ENCODE measurements at places on chromosomes 12 and 14. TPM values are rescaled to one million over a fixed set of nuclear protein-coding genes. Genes with fewer than 3 reads are reported as not detected.

DNA sequence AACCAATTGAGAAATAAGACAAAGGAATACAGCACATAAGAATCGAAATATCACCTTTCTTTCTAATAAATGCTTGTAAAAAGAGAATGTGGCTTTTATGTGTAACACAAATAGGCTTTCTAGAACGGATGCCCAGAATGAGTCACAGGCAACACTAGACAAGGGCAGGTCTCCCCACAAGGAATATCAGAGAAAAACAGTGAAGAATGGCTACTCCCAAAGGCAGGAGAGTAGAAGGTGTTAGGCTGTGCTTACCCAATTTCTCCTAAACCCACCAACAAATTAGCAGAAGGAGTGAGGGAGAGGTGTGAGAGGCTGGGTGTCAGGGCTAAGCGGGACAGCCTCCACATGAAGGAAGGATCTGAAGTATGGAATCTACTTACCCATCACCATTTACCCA is 55.2 kb downstream of the GALNT4 start:
- no peaks in the 10 kb centered on the region for H3K36me3 ChIP-seq
- H3K27me3 ChIP-seq: no peaks in the 10 kb centered on the region
- H3K4me3 ChIP-seq: peak overlapping the region; percentile 79

- no peak overlapping the region for H3K27ac ChIP-seq
- no peaks in the 10 kb centered on the region for H3K27me3 ChIP-seq
- H3K4me3 ChIP-seq: no peak overlapping the region
- no peaks in the 10 kb centered on the region for H3K4me1 ChIP-seq
- peaks cover 22% of the 10 kb centered on the region for H3K36me3 ChIP-seq
Observed at GRCh38 chr14:103688906-103689902, 26.0 kb downstream of the XRCC3 start.

DNA sequence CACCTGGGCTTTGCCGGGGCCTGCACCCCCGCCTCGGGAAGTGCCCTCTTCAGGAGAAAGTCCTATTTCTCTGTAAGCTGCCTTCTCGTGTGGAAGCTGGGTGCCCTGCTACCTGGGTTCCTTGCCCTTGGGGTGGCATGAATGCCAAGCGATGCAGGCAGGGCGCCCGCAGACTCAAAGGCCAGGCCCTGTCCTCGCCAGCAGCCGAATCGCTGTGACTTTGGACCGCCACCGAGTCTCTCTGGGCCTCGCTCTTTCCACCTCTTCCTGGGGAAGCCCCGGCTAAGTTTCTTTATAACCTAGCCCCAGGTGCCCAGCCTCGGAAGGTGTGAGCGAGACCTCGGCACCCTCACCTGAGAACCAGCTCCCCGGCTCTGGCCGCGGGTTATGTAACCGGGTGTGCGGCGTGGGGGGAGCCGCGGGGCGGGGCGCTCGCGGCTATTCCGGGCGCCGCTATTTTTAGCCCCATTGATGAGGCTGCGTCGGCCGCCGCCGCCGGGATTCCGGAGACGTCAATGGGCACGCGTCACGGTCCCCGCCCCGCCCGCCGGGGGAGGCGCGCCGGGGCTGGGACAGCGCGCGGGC is 14.6 kb upstream of the NR4A1 start:
- peak; percentile 87 for DNase-seq
- peaks cover 7% of the 10 kb centered on the region for H3K27me3 ChIP-seq
- H3K4me3 ChIP-seq: peak overlapping the region; percentile 17
- no peaks in the 10 kb centered on the region for H3K36me3 ChIP-seq

- H3K4me3 ChIP-seq: no peak overlapping the region
- peaks cover 32% of the 10 kb centered on the region for H3K4me1 ChIP-seq
- DNase-seq: no peak
- no peak overlapping the region for H3K27ac ChIP-seq
- H3K27me3 ChIP-seq: peaks cover 7% of the 10 kb centered on the region
Observed at GRCh38 chr12:68585966-68586365, 24.7 kb upstream of the RAP1B start.

THTPA gene
- polyA plus RNA-seq: 17.5 TPM

- H3K27ac ChIP-seq: no peak overlapping the region
- H3K27me3 ChIP-seq: no peaks in the 10 kb centered on the region
- H3K4me3 ChIP-seq: no peak overlapping the region
- peaks cover 4% of the 10 kb centered on the region for H3K36me3 ChIP-seq
Observed at GRCh38 chr12:68349921-68350606, 17.9 kb upstream of the MDM1 start.

GRCh38 chr14:79186523-79186922 is 1016.4 kb downstream of the NRXN3 start:
- H3K27me3 ChIP-seq: no peaks in the 10 kb centered on the region
- H3K4me1 ChIP-seq: no peaks in the 10 kb centered on the region
- no peak overlapping the region for H3K27ac ChIP-seq
- DNase-seq: no peak
- no peak overlapping the region for H3K4me3 ChIP-seq

GRCh38 chr14:33062476-33062875 is 123.8 kb downstream of the NPAS3 start:
- no peaks in the 10 kb centered on the region for H3K36me3 ChIP-seq
- no peaks in the 10 kb centered on the region for H3K4me1 ChIP-seq
- no peak overlapping the region for H3K4me3 ChIP-seq

- DNase-seq: no peak
- peaks cover 19% of the 10 kb centered on the region for H3K27me3 ChIP-seq
- H3K36me3 ChIP-seq: no peaks in the 10 kb centered on the region
- no peaks in the 10 kb centered on the region for H3K4me1 ChIP-seq
- no peak overlapping the region for H3K4me3 ChIP-seq
Observed at GRCh38 chr14:54711312-54711711, 144.4 kb downstream of the SAMD4A start.

GRCh38 chr14:50763382-50764007 is 67.5 kb downstream of the NIN start:
- H3K36me3 ChIP-seq: peaks cover 62% of the 10 kb centered on the region
- H3K4me3 ChIP-seq: no peak overlapping the region
- H3K27ac ChIP-seq: no peak overlapping the region

DNA sequence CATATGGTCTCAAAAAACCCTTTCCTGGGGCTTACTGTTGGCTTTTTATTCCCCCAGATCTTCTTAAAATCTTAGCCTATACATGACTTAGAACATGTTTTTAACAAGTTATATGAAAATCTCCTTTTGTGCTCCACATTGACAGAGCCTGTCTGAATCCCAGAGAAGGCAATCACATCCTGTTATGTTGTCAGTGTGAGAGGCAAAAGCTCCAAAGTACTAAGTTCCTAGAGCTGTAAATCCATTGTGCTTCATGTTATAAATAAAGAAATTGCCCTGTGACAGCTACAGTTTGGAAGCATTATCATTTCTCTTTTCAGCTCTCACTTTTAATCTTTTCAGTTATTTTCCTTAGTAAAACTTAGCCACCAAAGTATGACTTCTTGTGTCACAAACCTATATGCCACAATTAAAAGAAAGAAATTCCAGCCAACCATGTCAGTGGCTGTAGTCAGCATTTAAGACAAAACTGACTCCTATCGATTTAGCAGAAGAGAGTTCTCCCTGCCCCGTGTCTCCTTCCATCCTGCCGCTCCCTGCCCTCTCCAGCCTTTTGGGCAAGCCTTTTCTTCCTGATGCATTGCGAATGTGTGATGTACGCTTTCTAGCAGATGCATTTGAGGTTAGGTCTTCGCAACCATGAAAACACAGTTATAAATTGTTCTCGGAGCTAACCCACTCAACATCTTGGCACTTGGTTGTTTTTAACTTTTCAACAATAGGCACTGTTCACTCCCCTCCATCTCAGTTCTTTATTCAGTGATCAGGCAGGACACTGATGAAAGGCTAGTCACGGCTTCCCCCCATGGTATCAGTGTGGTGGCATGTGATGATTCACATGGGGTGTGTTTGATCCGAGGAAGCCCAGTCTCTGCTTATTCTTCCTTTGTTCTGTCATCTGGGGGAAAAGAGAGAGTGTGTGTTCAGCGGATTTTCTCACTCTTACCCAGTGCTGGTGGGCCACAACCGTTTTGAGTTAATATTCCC is 143.5 kb downstream of the SSPN start:
- H3K4me1 ChIP-seq: peaks cover 2% of the 10 kb centered on the region
- H3K36me3 ChIP-seq: peaks cover 43% of the 10 kb centered on the region
- no peak overlapping the region for H3K4me3 ChIP-seq
- no peak for DNase-seq

- no peaks in the 10 kb centered on the region for H3K36me3 ChIP-seq
- H3K27me3 ChIP-seq: peaks cover 6% of the 10 kb centered on the region
- DNase-seq: no peak
- H3K4me1 ChIP-seq: no peaks in the 10 kb centered on the region
Observed at GRCh38 chr12:129771238-129771637, 132.6 kb downstream of the TMEM132D start.

GRCh38 chr12:85955127-85955526 is 81.0 kb downstream of the NTS start:
- peaks cover 3% of the 10 kb centered on the region for H3K27me3 ChIP-seq
- no peak for DNase-seq
- H3K36me3 ChIP-seq: no peaks in the 10 kb centered on the region
- no peak overlapping the region for H3K4me3 ChIP-seq
- no peak overlapping the region for H3K27ac ChIP-seq

DNA sequence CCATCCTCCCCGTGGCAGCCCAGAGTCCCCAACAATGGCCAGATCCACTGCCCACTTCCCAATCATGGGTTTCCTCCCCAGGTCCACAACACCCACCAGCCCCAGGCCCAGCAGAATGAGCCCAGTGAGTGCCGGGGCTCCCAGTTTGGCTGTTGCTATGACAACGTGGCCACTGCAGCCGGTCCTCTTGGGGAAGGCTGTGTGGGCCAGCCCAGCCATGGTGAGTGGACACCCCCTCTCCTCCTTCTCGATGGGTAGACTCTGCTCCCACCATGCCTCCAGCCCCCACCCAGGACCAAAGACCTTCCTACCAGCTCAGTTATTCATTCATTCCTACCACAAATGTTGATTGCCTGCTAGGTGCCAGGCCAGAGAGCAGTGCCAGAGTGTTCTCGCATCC is 23.8 kb downstream of the PAPLN start:
- H3K27me3 ChIP-seq: no peaks in the 10 kb centered on the region
- no peak overlapping the region for H3K4me3 ChIP-seq
- no peak for DNase-seq

DNA sequence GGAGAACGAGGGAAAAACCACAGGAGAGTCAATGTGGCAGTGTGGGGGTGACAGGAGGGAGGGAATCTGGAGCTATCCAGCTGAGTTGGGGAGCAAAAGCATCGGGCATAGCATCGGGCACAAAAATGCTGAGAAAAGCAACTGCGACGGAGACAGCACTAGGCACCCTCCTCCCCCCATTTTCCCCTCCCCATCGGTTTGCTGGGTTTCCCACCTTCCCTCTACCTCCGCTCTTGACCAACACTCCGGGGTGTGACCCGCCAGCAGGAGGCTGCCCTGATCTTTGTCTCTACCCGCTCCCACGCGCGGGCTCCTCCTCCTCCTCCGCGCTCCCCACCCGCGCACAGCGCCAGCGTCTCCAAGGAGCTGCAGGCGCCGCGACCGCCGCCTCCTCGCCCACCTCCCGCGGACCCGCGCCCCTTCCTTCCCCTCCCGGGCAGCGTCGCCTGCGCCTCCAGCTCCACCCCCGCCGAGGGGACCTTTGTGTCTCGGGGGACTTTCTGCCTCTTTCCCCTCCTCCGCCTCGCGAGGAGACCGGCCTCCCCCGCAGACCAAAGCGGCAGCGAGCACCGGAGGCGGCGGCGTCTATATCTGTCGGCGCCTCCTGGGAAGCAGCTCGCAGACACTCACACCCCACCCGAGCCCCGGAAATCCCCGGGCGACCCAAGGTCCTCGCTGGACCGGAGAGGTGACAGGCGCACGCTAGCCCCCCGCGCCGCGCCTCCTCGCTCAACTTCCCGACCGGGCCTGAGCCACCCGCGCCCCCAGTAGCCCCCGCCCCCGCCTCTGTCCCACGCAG is 920 bp downstream of the CDK17 start:
- peaks cover 58% of the 10 kb centered on the region for H3K4me1 ChIP-seq
- H3K27ac ChIP-seq: peak overlapping the region; percentile 97
- H3K27me3 ChIP-seq: peaks cover 26% of the 10 kb centered on the region
- H3K4me3 ChIP-seq: peak overlapping the region; percentile 97
- H3K36me3 ChIP-seq: no peaks in the 10 kb centered on the region

GRCh38 chr14:40221428-40221827 is 789.2 kb upstream of the FBXO33 start:
- H3K4me1 ChIP-seq: no peaks in the 10 kb centered on the region
- no peaks in the 10 kb centered on the region for H3K36me3 ChIP-seq
- no peak overlapping the region for H3K4me3 ChIP-seq
- H3K27me3 ChIP-seq: no peaks in the 10 kb centered on the region
- H3K27ac ChIP-seq: no peak overlapping the region

- H3K4me3 ChIP-seq: no peak overlapping the region
- DNase-seq: no peak
- no peak overlapping the region for H3K27ac ChIP-seq
- no peaks in the 10 kb centered on the region for H3K36me3 ChIP-seq
- no peaks in the 10 kb centered on the region for H3K27me3 ChIP-seq
Observed at GRCh38 chr14:51460011-51460410, 191.7 kb upstream of the FRMD6 start.

GRCh38 chr12:614411-614970 is 48.8 kb downstream of the NINJ2 start:
- no peak overlapping the region for H3K27ac ChIP-seq
- peaks cover 35% of the 10 kb centered on the region for H3K4me1 ChIP-seq
- DNase-seq: no peak
- no peaks in the 10 kb centered on the region for H3K36me3 ChIP-seq
- H3K27me3 ChIP-seq: no peaks in the 10 kb centered on the region

RFX4 gene
- not detected for polyA plus RNA-seq

GRCh38 chr12:10069099-10069498 is 29.7 kb downstream of the CLEC1A start:
- H3K36me3 ChIP-seq: no peaks in the 10 kb centered on the region
- peaks cover 15% of the 10 kb centered on the region for H3K27me3 ChIP-seq
- no peak overlapping the region for H3K4me3 ChIP-seq
- no peak overlapping the region for H3K27ac ChIP-seq
- DNase-seq: no peak
- no peaks in the 10 kb centered on the region for H3K4me1 ChIP-seq

CYP27B1 gene
- polyA plus RNA-seq: not detected

- H3K27ac ChIP-seq: no peak overlapping the region
- no peaks in the 10 kb centered on the region for H3K4me1 ChIP-seq
- H3K36me3 ChIP-seq: no peaks in the 10 kb centered on the region
- DNase-seq: no peak
Observed at GRCh38 chr14:24984846-24985589, 64.9 kb downstream of the STXBP6 start.

B4GALNT1 gene
- polyA plus RNA-seq: not detected

MSI1 gene
- not detected for polyA plus RNA-seq

ENDOU gene
- polyA plus RNA-seq: not detected

Measured in immature natural killer cell (primary cell).